ENCODE measurements at places on chromosomes 5 and 9.

- DNase-seq, result no peak
These were observed 48.0 kb downstream of the TARS1 start for GRCh38 chr5:33488558-33489355.

DNA sequence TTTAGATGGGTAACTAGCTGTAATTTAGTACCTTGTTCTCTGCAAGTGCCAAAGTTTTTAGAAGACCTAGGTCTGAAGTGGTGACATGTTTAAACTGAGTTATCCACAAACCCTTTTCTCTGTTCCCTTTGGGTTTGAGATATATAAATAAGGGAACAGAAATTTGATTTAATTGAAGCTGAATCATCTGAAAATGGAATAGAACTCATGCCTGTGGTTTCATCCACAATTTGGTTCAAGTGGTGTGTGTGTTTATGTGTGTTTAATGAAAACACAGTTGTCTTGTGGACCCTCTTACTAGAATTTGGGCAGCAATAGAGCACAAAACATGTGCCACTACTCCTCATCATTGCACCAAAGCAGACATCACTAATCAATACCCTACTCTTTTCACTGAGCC is 216.9 kb downstream of the GLIS3 start:
- DNase-seq, result no peak

DNA sequence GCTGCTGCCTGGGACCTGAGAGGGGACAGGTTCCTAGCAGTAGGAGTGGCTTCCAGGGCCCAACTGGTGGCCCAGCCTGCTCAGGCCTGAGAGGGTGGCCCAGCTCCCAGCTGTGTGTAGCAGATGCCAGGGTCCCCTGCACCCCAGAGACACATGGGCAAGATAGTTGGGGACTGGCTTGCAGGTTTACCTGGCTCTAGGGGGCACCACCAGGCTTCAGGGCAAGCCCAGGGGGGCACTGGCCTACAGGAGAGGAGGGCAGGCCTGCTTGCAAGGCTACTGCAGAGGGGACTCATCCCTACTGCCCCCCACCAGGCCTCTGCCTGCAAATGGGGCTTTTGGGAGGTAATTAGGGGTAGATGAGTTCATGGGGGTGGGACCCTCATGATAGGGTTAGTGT is 123.3 kb downstream of the ZNF354C start:
- DNase-seq, result no peak

DNA sequence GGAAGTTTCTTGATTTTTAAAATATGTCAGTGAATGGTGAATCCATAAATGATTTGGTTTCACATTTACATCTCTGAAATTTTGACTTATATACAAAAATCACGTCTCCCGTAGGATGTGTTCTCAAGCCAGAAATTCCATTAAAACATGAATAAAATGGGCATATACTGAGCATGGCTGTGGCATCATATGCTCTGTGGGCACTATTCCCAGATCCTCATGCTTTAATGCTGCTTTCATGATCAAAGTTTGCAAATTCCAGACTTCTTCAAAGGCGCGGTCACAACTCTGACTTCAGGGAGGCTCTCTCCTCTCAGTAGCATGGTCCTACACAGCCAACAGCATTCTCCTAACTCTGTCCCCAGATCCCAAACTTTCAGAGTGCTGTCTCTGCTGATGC is 723.2 kb downstream of the TAF11L14 start:
- DNase-seq, result no peak

DNA sequence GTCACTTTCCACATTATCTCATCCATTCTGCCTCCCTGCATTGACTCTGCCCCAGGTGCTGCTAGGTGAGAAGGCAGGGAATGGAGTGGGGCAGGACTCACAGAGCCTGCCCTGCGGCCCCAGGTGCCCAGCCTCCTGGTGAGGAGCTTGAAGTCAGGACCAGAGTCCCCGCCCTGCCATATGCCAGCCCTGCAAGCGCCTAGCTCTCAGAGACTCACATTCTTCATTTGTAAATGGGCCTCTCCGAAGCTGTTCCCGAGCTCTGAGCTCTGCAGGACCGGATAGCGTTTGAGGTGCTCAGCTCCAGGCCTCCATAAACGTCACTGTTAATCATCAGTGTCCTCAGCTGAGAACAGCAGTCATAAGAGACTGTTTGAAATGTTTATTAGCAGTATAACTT is 75.1 kb upstream of the STXBP1 start:
- DNase-seq, result no peak

- no peak for DNase-seq
These were observed 2.0 kb downstream of the GADD45G start for GRCh38 chr9:89606624-89607311.

DNA sequence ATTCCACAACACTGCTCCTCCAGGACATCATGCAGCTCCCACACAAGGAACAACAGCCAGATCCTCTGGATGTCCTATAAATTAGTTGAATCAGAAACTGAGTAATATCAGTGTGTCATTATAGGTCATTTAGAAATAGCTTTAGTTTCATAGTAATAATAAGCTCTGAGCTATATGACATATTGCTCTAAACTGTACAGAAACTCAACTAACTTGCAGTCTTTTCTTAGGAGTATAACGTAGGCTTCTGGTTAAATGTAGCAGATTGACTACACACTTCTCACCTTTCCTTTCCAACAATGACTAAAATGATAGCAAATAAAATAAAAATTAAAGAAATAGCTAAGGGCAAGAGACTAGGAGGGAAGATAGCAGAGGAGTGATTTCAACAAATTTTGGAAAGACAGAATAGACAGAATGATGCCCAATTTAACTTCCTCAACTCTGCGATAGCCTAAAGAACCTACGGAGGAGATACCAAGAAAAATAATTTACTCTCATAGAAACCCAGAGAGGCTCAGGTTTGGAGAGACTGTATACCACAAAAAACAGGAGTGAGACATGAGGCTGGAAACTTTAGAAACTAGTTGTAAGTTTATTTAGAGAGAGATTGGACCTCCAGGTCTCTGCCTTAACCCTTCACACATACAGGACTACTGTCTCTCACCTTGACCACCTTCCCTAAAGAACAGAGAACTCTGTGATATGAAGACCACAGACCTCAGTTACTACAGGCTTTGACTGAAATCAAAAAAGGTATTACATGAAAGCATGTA is 193.7 kb downstream of the TSSK1B start:
- DNase-seq, result no peak

- no peak for DNase-seq
These were observed 258.7 kb upstream of the RASA1 start for GRCh38 chr5:87008751-87009560.

- no peak for DNase-seq
These were observed 1.3 kb downstream of the NPDC1 start for GRCh38 chr9:137044502-137045177.

GRCh38 chr5:44454002-44454401 is 64.8 kb upstream of the FGF10 start:
- no peak for DNase-seq

- no peak for DNase-seq
These were observed 79.3 kb upstream of the MAP3K1 start for GRCh38 chr5:56735849-56736641.

- no peak for DNase-seq
These were observed 1.7 kb downstream of the JAK2 start for GRCh38 chr9:4986783-4987182.

DNA sequence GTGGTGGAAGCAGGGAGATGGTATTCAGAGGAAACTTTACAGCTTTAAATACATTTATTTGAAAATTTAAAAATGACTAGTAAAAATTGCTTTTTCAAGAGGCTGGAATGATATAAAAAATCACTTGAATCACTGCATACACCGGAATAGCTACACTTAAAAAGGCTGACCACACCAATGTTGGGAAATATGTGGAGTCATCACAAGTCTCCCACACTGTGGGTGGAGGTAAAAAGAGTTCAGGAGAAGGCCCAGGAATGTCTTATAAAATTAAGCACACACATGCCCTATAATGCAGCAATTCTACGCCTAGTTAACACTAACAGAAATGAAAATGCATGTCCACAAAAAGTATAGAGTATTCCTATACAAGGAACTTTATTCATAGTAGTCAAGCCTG is 198.1 kb downstream of the ROR2 start:
- DNase-seq, result no peak

- no peak for DNase-seq
These were observed 46.4 kb upstream of the SLCO6A1 start for GRCh38 chr5:102545175-102545574.

GRCh38 chr5:137240285-137240684 is 258.8 kb downstream of the SPOCK1 start:
- DNase-seq, result no peak

GRCh38 chr5:31825518-31826068 is 186.7 kb downstream of the PDZD2 start:
- peak; percentile 37 for DNase-seq

DNA sequence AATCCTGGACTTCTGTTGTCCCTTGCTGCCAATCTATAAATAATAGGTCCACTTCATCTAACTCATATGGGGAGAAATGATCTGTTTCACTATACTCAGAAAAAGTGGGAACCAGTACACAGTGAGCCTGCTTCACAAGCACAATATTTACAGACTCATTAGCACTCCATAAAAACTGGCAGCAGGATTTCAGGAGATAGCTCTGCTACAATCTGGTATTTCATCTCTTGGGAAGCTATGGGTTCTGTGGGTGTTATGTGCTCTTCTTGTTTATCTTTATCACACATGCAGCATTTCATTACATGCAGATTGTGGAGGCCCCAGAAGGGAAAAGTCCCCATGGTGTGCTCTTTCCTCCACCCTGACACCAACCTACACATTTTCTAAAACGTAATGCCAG is 33.2 kb downstream of the UGT3A2 start:
- no peak for DNase-seq

DNA sequence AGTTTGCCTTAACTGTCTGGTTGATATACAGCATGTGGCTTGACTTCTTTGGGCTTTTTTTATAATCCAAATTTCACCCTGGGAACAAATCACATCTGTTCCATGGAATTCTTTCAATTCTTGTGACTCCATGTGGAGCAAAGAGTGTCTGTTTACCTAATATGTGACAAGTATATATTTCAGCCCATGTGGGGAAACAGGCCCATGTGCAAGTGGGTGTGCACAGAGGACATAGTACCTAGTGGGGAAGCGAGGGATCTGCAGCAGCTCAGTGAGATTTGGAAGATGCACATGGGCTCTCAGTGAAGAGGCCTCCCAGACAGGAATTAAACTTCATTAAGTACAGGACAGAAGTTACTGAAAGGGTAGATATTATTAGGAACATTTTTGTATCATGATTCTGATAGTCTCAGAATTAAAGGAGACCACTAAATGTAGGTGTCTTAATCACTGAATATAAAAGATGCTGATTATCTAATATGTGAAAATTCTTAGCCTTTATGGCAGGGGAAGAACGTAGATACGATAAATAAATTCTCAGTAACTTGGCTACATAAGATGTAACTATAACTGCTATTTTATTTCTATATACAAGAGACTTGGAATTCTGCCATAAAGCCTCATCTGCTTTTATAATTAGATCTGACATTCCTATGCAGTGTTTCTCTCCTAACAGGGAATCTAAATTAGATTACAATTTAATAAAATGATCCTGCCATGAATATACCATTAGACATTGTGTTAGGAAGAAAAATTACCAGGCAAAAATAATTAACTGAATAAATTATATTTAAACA is 181.2 kb downstream of the SLC12A2 start:
- no peak for DNase-seq

DNA sequence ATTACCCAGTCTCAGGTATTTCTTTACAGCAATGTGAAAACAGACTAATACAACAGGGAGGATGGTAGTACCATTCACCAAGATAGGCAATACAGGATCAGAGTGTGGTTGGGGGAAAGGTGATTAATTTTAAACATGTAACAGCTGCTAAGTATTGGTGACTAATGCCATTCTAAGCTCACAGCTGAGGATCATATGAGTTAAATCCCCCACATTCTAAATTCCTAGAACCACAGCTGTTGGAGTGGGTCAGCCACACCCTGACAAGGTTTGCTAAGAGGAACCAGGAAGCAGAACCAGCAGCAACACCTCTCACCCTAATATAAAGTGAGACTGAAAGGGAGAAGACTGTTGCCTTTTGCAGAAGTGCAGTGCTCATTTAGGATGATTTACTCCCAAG is 24.8 kb downstream of the HSPB3 start:
- DNase-seq, result no peak

DNA sequence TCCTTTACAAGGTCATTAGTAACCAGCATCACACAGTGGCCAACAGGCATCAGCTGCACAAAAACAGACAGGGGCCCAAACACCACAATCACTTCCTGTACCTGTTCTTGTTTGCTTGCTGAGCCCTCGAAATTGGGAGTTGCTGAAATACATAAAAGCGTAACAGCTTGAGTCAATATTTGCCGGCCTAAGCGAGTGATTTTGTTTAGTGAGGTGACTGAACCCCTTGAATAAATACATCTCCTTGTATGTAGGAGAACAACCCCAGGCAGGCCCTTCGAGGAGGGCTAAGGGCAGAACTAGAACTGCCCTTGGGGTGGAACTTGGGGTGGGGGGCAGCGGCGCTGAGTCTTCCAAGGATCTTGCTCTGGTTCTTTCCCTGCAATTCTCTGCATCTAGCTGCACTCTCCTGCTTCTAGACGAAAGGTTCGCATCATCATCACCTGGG is 502.5 kb downstream of the RASEF start:
- DNase-seq, result no peak

DNA sequence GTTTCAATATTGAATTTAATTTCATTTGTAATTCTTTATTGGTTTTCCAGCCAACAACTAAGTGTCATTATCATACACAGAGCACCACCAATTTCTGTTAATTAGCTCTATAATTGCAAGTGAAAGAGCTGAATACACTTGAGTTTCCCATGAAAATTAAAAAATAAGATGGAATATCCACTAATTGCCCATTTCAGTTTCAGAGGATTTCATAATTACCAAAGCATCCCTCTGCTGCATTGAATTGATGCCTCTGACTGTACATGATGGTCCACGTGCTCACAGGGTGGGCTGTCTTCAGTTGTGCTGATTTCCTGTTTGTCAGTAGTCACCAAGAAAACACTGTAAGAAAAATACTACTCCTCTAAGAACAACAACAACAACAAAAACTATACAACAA is 163.8 kb downstream of the CHSY3 start:
- no peak for DNase-seq

DNA sequence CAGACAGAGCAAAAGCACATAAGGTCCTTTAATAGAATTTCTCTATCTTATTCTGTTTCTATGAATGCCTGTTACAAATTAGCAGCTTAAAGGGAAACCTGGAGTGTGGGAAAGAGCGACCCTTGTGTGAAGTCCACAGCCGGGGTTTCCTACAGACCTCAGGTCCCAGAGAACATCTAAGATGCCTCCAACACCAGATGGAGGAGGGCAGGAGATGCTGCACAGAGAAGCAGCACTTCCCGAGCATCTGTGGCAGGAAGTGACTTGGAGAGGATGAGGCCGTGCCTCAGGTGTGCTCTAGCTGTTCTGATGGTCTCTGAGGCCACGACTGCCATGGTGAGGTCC is 26.8 kb downstream of the IRF1 start:
- no peak for DNase-seq
